Omental fat pad (tissue), 4 donors: ENCODE measurements at places on chromosomes 7 and 10.

DNA sequence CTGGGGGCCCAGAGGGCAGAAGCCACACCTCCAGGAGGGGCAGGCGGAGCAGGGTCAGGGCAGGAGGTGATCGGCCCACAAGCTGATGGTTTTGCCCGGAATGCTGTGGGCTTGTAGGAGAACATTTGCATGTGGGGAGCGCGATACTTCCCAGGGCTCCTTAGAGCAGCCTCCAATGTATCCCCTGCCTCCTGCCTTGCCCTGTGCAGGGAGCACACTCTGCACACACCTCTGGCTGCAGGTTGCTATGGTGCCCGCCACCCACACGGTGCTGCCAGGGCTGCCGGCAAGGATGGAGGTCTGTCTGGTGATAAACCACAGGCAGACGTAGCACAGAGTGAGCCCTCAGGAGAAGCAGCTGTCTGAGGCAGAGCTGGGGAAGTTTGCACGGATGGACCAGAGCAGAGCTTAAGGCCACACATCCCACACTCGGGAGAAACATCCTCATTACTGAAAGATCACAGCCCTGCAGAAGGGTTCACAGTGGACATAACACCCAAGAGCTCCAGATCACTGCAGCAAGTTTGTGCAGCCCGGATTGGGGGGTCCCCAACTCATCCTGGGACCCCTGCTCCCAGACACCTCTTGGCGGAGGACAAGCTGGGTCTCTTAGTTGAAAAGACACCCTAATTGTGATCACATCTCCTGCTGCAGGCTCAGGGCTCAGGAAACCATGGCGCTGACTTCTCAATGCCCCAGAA, 41.8 kb downstream of the VIPR2 start:
- no peak for DNase-seq

DNA sequence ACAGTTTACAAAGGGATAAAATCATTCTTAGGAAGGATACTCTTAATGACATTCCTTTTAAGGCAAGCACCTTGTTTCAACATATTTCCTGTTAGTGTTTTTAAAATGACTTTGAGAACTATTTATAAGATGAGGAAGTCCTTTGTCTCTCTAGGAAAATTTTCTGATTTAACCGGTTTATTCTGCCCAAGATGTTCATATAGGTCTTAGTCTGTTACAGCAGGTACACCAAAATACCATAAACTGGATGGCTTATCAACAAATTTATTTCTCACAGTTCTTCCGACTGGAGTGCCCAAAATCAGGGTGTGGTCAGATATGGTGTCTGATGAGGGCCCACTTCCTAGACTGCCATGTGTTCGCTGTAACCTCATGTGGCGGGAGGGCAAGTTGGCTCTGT, 77.9 kb downstream of the GSAP start:
- no peak for DNase-seq

- no peak for DNase-seq
These were observed 6.0 kb downstream of the LEP start for GRCh38 chr7:128247108-128247507.

DNA sequence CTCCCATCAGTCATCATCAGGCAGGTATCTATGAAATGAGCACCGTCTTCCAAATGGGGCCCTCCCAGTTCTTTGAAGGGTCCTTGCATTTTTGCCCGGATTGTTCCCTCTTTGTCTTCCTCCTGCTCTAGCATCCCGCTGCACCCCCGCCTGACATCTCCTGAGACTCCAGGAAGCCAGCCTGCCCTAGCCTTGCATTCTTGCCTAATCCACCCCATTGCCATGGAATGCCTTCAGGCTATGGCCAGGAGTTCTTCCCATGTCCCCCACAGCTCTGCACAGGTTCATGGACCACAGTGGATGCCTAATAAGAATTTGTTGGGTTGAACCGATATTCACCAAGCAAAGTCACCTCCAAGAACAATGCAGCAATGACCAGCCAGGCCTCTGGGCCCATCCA, 62.1 kb downstream of the ZMIZ1 start:
- no peak for DNase-seq

DNA sequence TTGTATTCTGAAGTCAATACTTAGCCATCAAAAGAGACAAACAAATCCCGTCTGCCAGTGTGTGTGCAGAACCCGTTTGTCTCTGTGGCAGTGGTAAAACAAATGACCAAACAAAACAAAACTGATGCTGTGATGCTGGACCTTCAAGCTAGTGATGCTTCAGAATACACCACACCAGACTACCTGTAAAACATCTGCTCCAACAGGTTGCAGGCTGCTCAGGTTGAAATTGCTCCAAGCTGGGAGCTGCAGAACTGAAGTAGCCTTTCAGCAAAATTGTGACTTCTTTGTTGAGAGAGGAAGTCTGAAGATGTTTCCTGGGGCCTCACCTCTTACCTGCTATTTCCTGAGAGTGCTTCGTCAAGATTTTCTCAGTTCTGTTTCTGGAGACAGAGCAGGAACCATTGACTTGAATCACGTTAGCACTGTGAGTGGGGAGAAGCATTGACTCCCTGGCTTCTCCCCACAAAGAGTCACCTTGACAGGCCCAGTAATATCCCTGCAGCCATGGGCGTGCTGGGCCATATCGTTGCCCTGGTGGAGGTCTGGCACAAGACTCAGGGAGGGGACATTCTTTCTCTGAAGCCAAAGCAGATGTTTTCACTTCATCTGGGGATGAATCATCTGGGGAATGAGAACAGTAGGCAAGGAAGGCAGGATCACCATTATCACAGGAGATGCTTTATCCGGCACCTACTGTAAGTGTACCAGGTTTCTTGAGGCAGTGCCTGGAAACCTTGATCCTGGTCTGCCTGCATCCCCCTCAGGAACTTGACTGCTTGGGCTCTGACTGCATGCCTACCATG, 80.2 kb downstream of the RBM20 start:
- DNase-seq = no peak

DNA sequence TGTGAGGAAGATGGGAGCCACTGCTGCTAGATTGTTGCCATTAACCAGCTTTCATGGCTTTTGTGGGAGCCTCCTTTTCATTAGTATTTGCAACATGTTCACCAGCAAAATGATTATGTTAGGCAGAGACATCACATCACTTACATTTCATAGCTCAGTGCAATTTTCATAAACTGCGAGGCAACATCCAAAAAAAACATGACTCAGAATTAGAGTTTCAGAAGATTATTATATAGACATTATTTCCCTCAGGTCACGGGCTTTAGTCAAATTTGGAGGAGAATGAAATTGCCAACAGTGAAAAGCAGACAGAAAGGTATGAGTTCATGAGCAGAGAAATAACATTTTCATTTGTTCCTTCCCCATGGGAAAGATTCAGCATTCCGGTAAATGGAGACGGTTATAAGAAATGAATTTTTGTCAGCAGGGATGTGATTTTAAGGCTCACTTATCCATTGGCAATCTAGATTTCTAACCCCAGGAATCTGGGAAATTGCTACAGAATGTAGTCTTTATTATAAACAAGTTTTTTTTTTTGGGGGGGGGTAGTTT, 573.2 kb downstream of the AUTS2 start:
- no peak for DNase-seq

GRCh38 chr7:16205466-16205865, 215.9 kb downstream of the CRPPA start:
- no peak for DNase-seq

DNA sequence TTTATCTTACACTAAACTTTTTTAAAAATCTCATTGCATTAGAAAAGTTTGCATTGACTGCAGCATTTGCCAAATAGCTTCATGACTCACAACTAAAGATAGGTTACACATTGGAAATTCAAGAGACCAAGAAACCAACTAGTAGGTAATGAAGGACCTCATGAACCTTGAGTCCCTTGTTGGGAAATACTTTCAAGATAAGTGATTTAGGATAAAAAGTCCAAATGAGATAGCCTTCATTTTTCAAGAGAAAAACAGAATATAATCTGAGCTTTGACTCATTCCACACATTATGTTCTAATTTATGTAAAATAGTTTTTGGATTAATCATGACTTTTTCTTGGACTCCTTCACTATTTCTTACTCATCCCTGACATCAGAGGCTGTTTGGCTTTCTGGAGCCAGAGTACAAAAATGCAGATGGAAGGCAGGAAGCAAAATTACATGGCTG, 13.1 kb upstream of the LIPF start:
- no peak for DNase-seq

DNA sequence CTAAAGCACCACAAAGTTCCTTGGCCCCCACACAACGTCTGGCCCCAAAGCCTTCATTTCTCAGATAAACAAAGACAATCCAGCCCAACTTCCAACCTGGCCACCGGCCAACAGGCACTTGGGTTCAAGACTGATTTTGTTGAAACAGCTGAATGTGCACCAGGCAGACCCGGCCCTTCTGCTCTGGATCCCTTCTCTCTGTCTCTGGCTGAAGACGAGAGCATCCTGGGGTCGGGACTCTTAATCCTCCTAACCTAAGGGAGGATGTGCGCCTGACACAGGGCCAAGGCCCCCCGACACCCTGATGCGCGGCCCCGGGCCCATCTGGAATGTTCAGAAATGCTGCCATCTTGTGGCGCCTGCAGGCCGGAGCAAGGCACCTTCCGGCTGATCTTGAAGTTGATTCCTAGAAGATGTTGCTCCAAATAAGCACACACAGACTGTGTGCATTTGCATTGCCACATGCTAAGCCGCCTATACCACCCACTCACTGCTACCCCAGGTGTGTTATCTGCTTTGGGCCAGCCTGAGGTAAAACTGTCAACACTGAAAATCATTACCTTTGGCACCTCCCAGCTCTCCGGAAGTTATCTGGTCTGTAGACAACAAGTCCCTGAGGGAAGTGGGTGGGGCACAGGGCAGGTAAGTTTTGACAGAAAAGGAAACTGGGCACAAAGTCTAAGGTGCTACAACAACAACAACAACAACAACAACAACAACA, 98.4 kb upstream of the HABP2 start:
- no peak for DNase-seq

DNA sequence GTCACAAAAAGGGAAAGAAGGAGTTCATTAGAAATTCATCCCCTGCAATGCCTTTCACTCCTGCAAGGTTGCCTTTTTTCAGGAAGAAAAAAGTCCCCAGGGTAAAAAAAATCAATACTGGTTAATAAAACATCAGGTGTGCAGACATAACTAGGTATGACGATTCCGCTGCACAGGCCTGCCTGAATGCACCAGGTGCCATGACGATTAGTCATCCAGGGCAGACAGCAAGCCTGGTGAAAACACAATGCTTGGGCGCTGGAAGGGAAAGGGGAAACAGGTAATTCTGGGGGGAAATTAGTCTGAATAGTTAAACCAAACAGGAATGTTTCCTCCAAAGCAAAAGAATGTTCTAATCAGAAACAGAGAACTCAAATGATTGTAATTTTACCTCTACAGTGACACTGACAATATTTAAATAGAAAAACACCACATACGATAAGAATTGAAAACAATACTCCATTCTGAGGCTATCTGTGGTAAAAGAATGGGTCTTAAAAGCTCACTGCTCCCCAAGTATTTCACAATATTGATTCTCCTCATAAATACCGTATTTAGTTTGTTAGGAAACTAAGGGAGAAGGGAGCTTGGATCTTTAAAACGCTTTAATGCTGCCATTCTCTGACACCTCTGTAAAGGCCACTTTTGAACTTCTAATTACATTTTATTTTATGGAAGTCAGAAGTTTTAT, 45.2 kb downstream of the VPS41 start:
- DNase-seq = no peak

DNA sequence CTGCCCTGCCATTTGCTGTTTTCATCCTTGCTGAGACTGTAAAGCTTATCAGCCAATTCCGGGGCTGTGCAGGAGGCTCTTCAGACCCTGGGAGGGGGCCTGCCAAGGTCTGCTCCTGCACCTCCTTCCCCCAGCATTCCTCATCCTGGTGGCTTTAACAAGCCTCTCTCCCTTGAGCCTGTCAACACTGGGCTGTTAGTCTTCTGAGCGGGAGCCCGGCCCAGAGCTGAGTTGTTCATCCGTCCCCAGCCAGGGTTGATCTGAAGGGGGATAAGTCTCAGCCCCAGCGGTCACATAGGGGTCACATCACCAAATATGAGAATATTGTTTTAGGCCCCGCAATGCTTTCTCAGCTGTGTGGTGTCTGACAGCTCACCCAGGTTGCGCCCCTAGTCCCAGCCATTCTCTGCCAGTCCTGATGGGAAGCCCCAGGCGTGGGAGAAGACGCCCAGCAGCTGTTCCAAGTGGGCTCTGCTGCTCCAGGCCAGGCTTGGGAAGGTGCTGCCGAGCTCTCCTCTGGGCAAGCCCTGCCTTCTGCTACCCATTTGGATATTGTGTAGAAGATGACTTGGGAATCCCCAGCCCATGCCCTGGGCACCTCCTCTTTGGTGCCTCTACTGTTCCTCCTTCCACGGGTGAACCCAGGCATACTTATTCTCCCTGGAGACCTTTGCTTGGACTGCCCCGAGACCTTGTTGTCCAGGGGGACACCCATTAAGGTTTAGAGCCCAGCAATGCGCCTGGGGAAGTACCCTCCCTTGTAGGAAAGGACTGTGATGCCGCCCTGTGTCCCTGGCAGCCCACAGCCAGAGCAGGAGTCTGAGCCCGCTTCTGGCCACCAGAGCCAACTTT, 23.5 kb upstream of the TRIM8 start:
- DNase-seq = no peak

DNA sequence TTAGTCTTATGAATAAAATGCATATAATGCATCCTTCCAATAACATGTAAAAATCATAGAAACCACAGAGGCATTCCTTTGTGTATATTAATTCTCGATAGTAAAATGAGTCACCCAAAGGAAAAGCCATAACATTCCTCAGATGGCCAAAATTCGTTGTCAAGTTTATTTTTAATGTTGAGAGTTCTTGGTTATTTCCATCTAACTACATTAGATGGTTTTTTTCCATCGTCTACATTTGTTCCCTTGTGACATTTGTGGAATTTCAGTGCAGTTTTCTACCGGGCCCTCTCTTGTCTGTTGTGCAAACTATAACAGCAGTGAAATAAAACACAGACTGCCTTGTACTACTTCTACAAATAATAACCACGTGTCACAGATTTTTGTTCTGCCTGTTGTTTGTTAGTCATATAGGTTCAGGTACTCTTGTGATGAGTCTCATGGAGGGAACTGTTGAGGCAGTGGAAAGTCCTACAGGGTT, 54.7 kb upstream of the CCAR1 start:
- DNase-seq = no peak

DNA sequence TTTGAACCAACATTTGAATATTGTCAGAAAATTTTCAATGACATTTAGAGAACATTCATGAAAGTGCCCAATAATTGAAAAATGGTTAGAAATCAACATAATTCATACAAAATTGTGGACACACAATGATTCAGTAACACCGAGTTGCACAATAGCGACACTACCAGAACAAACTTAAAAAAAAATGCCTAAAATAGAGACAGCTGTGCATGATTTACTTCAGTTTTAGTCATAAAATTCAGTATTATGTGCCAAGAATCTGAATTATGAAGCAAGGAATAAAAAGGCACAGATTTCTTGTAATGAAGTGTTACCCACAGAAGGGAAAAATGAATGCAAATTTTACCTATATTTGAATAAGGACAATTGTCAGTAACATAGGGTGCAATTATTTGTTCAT, 396.0 kb downstream of the SEMA3D start:
- no peak for DNase-seq

- no peak for DNase-seq
These were observed 237.3 kb downstream of the SEMA3A start for GRCh38 chr7:83957333-83957732.
